ENCODE measurements at places on chromosomes 3 and 15.

DNA sequence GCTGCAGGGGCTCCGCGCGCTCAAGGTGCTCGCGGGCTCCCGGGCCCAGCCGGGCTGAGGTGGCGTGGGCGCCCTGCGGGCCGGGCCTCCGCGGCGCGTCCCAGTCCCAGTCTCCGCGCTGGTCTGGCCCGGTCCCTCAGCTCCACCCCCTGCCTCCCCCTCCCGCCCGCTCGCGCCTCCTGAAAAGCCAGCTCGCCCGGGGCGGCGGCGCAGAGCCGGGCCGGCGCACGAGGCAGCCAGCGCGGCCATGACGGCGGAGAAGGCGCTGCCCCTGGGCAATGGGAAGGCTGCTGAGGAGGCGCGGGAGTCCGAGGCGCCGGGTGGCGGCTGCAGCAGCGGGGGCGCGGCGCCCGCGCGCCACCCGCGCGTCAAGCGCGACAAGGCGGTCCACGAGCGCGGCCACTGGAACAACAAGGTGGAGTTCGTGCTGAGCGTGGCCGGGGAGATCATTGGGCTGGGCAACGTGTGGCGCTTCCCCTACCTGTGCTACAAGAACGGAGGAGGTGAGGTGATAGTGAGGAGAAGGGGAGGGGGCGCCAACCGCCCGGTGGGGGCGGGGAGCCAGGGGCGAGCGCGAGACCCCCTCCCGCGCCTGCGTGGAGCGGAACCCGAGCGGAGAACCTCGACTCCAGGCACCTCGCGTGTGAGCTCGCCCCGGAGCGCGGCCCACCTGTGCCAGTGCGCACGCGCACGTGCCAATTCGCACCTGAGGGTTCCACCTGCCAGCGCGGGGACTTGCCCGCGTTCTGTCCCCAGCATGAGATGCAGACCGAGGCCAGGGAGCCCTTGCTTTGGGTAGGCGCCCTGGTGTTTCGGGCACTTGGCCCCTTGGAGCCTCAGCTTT is at the start of gene SLC6A11:
SLC6A11 (plus strand) TSS at position 210 of the 844 bp plus-strand sequence; CDS start at position 248, 38 bp downstream.
- DNase-seq: no peak

GRCh38 chr3:134161898-134162615 is 88.6 kb downstream of the RYK start:
- DNase-seq: peak; percentile 26

- DNase-seq: peak; percentile 56
Measured at GRCh38 chr3:194407423-194407822, 8.4 kb upstream of the GP5 start.

GRCh38 chr3:120399372-120399771 is 50.2 kb upstream of the LRRC58 start:
- DNase-seq: no peak

DNA sequence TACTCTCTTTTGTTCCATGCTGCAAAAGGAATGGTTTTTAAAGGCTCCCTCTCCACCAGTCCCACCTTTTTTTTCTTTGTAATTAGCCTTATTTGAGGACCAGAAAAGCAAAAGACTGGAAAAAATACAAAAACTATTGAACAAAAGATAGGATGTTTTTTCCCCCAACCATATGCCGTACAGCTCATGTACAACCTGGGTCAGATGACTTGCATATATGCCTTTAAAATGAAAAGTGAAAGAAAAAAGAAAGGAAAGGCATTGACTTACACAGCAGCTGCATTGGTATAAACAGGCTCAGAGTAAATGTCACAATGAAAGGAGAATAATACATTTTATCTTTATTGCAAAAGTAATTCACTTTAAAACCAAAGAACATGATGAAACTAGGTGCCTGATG is 69.5 kb upstream of the CMC1 start:
- no peak for DNase-seq
